ENCODE measurements at places on chromosomes 7 and 10.

DNA sequence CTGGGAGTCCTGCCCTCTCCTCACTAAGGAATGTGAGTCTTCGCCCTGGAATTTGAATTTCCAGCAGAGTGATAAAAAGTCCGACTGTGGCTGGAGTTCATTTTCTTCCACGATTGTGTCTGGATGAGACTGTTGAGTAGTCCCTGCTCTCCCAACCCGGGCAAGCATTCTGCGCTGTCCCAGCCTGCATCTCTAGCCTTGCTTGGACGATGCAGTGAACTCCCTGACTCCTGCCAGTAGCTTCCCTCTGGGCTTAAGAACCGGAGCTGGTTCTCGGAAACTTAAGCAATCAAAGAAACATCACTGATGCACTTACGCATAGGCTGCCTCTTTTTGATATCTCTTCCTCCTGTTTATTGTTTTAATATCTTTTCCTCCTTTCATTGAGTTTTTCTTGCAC, 116.0 kb upstream of the FZD8 start:
- DNase-seq = no peak

- DNase-seq = no peak
Measured at GRCh38 chr7:140284062-140284461, 107.3 kb upstream of the KDM7A start.

GRCh38 chr7:15972862-15973275, 286.4 kb upstream of the MEOX2 start:
- DNase-seq = no peak

- no peak for DNase-seq
Measured at GRCh38 chr7:109967406-109967805, 1123.5 kb upstream of the LRRN3 start.

- no peak for DNase-seq
Measured at GRCh38 chr10:33869481-33869880, 535.0 kb upstream of the NRP1 start.

DNA sequence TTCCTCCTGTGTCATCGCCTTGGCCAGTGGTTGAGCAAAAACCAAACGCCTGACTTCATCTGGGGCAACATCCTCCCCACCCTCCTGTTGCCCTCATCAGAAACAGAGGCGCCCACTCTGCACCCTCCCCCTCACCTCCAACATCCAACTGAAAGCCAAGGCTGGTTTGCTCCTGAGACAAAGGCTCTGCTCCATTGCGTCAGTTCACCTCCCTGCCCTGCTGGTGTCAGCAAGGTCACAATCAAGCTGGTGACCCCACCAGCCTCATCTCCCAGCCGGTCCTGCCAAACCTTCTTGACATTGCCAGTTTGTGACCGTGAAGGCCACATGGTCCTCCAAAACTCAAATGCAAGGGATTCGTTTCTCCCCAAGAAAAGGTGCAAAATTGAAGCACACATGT, 131.7 kb upstream of the ADAM12 start:
- DNase-seq = no peak

DNA sequence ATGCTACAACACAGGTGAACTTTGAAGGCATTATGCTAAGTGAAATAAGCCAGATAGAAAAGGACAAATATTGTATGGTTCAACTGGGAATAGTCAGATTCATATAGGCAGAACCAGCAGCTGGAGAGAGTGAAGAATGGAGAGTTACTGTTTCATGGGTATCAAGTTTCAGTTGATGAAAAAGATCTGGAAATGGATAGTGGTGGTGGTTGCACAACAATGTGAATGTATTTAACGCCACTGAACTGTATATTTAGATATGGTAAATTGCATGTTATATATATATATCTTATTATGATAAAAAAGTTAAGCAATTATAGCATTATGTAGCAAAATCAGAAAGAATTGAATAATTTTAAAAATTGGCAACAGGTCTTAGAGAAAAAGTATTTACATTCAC, 3.9 kb downstream of the LMBR1 start:
- DNase-seq = no peak

GRCh38 chr7:80635533-80635932, 2.9 kb upstream of the CD36 start:
- peak; percentile 44 for DNase-seq

DNA sequence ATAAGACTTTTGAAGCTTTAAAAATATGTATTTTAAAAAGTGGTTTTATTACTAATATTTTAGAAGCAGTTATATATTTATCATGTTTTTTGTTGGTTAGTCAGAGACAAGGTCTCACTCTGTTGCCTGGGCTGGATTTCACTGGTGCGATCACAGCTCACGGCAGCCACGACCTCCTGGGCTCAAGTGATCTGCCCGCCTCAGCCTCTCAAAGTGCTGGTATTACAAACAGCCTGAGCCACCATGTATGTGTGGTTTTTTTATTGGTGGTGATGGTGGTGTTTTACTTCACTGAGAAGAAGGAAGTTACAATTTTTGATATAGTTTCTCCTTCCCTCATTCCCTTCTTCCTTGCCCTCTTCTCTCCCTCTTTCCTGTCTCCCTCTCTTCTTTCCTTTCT, 13.4 kb downstream of the NHLRC2 start:
- no peak for DNase-seq
